ENCODE measurements at places on chromosomes 1 and 21. TPM values are rescaled to one million over a fixed set of nuclear protein-coding genes. Genes with fewer than 3 reads are reported as not detected.

GRCh38 chr1:7752512-7753417 is 18.3 kb upstream of the VAMP3 start:
- peak; percentile 64 for DNase-seq

GRCh38 chr21:26686278-26686677 is 113.2 kb upstream of the CYYR1 start:
- DNase-seq: peak; percentile 3

GRCh38 chr1:232876506-232877364 is 71.5 kb downstream of the MAP10 start:
- no peak for DNase-seq

DNA sequence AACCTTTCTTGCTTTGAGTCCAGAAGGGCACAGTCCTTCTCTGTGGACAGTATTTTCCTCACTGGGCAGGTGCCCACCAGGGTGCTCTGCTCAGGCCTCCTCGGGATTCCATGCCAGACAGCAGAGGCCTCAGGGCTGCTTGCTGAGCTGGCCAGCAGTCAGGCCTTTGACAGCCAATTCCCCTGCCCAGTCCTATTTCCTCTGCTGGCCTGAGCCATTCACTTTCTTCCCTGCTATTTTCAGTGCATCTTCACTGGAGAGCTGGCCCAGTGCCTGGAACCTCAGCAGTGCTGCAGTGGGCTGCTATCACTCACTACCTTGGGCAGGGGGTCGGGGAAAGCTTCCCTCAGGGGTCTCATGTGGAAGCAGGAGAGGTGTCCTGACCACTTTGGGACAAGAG is 33.2 kb downstream of the KCNA10 start:
- DNase-seq: no peak

DNA sequence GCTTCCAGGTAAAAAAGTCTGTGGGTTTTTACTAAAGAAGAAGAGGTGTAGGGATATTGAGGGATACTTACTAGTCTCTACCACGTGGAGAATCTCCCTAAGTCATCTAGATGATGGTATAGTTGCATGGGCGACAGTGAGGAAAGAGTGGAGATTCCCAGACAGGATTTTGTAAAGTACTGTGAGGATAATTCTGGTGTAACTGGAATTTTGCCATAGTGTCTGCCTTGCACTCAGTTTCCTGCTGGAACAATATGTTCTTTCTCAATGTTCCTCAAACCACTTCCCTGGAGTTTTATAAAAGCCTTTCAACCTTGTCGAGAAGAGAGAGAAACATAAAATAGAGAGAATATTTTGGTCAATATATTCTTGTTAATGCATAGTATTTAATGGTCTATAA is 95.1 kb upstream of the WLS start:
- no peak for DNase-seq

- DNase-seq: no peak
Observed at GRCh38 chr1:25037174-25038074, 107.3 kb upstream of the RUNX3 start.

DNA sequence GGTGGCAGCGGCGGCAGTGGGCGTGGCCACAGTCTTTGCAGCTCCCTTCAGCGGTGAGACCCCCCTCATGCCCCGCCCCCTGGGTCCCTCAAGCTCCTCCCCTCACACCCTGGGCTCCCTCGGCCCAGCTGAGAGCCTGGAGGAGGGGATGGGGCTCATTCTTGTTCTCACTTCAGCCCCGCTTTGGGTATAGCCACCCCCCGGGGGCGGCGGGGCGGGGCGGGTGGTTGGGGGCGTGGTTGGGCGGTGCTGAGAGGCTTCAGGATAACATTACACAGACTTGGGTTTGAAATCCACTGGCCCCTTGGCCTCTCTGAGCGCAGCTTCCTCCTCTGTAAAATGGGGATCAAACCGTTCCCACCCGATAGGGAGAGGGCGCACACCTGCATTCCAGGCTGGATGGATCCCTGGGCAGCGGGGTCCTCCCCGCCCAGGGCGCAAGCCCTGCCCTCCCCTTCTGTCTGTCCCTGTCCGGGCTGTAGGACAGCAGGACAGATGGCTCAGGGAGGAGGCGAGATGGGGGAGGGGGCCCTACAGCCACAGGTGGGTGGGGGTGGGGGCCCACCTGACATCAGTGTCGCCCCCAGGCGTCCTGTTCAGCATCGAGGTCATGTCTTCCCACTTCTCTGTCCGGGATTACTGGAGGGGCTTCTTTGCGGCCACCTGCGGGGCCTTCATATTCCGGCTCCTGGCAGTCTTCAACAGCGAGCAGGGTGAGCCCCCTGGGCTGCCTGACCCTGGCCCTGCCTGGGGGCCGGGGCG is 5.1 kb downstream of the CLCNKA start:
- DNase-seq: no peak

- no peak for DNase-seq
Observed at GRCh38 chr1:224432672-224433040, 1.9 kb downstream of the WDR26 start.

DNA sequence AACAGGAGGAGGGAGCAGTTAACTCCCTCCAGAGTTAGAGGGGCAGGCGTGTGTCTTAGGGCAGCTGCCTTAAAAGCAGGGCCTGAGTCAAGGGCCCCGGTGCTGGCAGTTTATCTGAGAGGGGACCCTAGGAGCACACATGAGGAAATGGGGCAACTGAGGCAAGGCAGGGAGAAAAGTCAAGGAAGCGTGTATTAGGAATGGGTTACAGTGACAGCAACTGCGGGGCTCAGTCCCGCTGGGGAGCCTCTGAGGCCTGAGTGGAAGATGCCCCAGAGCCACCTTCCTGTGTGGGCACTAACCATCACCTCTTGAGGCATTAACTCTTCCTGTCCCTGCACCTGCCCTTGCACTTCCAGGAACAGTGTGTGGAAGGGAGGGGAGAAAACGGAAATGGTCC is 276.3 kb downstream of the MATN1 start:
- no peak for DNase-seq

GRCh38 chr1:8640950-8641349 is 176.5 kb downstream of the RERE start:
- DNase-seq: no peak

- peak; percentile 73 for DNase-seq
Observed at GRCh38 chr1:169511316-169512005, 25.7 kb upstream of the SLC19A2 start.

- DNase-seq: no peak
Observed at GRCh38 chr1:54479251-54479650, 68.8 kb upstream of the ACOT11 start.

DNA sequence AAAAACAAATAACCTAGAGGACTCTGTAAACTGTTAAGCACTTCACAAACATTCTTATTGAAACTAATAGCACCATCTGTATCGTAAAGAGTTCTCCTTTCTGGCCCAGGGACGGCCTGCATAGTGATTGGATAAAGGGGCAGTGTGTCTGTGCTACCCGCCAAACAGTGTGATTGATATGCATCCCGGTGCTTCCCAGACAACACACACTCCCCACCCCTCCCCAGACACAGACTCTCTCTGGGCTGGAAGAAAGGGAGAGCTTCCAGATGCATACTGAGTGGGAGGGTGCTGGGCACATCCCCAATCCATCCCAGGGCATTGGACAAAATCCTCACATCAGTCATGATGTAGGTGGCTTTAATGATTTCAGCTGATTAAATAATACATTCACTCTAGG is 3.7 kb downstream of the HSD11B1 start:
- DNase-seq: no peak

DNA sequence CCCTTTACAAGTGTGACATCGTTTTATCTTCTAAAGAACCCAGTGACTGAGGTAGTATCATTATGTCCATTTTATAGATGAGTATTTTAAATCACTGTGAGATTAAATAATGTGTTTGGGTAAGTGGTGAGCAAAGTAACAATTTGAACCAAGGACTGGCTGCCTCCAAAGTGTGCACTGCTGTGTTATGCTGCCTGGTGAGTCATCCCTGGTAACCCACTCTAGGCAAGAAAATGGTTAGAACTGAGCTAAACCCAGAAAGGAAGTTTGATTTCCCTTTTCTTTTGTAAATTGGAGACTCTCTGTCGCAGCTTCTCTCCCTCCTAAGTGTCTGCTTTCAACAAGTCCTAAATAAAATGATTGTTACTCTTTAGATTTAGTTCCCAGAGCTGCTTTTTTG is 342.8 kb upstream of the KAZN start:
- DNase-seq: no peak

- peak; percentile 47 for DNase-seq
Observed at GRCh38 chr21:21003701-21004100, 5.5 kb downstream of the NCAM2 start.

- DNase-seq: no peak
Observed at GRCh38 chr1:181936768-181937581, 124.5 kb downstream of the ZNF648 start.

DNA sequence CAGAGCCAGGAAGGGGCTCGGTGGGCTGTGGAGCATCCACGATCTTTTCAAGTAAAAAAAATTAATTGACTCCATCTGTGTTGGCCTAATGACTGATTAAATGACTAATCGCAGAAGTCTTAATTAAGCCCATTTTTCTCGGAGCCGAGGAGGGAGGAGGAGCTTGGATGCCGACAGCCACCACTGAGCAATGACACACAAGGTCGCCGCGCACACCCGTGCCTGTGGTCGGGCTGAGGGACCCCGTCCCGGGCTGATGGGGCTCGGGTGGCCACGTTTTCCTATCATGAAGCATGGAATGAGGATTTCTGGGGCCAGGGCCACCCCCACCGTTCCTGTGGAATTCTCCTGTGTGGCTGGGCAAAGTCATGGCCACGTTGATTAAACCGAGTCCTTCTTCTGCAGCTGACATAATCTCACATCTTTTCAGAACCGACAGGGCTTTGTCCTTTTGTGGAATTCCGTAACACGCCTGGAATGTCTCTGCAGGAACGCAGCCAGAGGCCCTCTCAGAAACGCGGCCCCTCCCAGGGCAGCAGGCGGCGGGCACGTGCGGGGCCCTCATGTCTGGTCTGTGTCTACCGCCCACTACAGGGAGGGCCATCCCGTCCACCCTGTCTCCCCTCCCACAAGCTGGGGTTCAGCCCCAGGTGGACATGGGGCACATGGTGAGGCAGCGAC is 60.7 kb downstream of the MORN1 start:
- DNase-seq: peak; percentile 85

GRCh38 chr1:84892705-84893618 is at the start of gene LPAR3:
TSS of gene LPAR3 (minus strand) at chr1:84893206. CDS start at chr1:84866120, 27,086 bp downstream.
- DNase-seq: no peak

DNA sequence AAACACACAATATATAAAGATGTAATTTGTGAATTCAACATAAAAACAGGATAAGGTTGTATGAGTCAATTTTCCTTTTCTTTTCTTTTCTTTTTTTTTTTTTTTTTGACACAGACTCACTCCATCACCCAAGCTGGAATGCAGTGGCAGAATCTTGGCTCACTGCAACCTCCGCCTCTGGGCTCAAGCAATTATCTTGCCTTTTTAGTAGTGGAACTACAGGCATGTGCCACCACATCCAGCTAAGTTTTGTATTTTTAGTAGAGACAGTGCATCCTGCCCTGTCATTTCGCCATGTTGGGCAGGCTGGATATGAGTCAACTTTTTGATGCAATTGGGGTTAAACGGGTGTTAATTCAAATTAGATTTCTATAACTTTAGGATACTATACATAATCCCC is 10.3 kb upstream of the SPRR2B start:
- DNase-seq: no peak

ITGB2 gene
- not detected for total RNA-seq

TNFSF18 gene
- 0.32 TPM for total RNA-seq

SLC1A7 gene
- not detected for total RNA-seq

INSRR gene
- total RNA-seq: not detected

CFAP74 gene
- not detected for total RNA-seq

ZZZ3 gene
- total RNA-seq: 48.6 TPM

SYT14 gene
- 8.6 TPM for total RNA-seq

OR10Z1 gene
- not detected for total RNA-seq

CRNN gene
- total RNA-seq: not detected

HLX gene
- 11.4 TPM for total RNA-seq

ATP6V1G3 gene
- 0.89 TPM for total RNA-seq

RPTN gene
- not detected for total RNA-seq

FAM177B gene
- not detected for total RNA-seq
